ENCODE measurements at places on chromosomes 12 and 14.

- DNase-seq = peak; percentile 58
These were observed 50.9 kb downstream of the TRAF3 start for GRCh38 chr14:102828151-102828550.

DNA sequence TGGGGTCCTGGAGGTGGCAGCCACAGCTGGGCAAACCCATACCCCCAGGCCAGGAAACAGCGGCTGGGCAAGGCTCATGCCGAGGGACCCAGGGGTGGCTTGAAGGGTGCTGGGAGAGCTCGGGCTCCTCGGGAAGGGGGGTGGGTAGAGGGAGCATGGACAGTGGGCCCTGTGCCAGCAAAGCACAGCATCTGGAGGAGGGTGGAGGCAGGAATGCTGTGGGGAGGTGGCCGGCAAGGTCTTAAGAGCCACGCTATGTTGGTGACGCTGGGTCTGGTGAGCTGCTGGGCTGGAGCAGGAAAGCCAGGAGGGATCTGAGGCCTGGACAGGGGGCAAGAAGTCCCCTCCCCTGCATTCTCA is 48.2 kb upstream of the DLK1 start:
- peak; percentile 38 for DNase-seq

DNA sequence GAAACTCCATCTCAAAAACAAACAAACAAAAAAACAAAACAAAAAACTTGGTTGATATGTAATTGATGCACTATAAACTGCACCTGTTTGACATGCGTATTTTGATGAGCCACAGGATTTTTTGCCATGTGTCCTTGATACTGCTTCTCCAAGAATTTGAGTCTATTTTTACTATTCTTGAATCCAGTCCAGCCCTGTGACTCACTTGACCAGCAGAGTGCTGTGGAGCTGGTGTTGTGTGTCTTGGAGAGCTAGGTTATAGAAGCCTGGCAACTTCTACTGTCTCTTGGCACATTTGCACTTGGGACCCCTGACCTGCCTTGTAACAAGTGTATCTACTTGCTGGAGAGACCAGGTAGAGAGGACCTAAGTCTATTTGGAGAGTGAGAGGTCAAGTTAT is 52.0 kb downstream of the KLRG1 start:
- no peak for DNase-seq

GRCh38 chr14:100610511-100611217 is 23.4 kb upstream of the BEGAIN start:
- no peak for DNase-seq

- DNase-seq = peak; percentile 70
These were observed at the start of gene SYNE3 for GRCh38 chr14:95516554-95517181. TSS of gene SYNE3 (minus strand) at chr14:95516650. CDS start at chr14:95475821, 40,829 bp downstream.

DNA sequence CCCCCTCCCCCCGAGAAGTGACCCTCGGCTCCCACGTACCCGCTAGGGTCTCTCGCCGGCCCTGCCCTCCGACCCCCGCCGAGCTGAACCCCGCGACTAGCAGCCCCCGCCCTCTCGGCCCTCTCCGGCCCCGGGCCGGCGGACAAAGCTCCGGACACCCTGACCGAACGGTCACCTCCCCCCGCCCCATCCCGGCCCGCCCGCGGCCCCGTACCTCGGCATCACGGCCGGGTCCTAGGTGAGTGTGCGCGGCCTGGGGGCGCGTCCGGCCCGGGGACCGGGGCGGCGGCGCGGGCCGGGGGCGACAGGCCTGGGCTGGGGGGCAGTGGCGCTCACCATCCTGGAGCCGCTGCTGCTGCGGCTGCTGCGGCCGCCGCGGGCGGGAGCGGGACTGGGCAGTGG is at the start of gene FIGNL2:
Gene FIGNL2 (minus strand): TSS at position 393 of the 402 bp plus-strand sequence. CDS start 26,305 bp downstream, outside the sequence.
- no peak for DNase-seq

- no peak for DNase-seq
These were observed 253.1 kb downstream of the CCDC91 start for GRCh38 chr12:28443337-28443736.

DNA sequence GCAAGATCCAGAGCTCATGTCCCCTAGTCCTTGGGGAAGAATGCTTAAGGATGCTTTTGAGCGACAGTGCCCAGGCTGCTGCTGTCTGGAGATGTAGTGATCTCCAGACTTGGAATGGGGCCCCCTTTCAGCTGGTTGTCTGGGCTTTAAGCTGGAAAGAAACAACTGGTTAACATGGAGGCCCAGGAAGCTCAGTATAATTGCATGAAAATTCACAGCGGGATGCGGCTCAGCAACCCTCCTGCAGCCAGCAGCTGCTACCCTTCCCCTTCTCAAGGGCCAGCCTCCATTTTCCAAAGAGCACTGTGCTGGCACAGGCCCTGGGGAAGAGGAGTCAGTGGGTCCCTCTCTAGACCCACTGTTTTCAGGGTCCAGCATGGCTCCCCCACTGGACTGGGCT is 26.3 kb downstream of the RAB35 start:
- no peak for DNase-seq

DNA sequence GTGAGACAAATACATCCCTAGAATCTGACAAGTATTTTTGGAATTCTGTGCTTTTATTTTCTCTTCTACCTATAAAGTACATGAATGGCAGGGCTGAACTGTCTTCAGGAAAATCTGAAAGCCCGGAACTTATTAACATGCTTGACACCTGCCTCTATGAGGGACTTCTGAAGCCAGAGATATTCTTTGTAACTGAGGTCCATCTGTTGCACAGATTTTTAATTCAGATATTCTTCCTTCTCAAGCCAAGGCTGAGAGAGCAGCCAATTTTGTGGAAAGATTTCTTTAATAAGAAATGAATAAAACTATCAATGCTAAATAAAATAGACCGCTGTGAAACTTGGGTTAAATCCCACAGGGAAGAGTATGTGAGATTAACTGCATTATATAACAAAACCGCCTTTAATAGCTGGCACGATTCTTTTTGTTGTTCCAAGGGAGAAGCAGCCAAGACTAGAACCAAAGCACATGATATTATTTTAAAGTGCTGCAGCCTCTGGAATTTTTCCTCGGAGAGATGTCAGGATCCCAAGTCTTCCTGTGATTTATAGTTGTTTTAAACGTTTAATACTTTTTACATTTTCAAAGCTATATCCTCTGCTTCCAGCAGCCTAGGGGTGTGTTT is 148.9 kb downstream of the CRADD start:
- no peak for DNase-seq

- DNase-seq = no peak
These were observed 375 bp downstream of the AJUBA start for GRCh38 chr14:22981876-22982476.

DNA sequence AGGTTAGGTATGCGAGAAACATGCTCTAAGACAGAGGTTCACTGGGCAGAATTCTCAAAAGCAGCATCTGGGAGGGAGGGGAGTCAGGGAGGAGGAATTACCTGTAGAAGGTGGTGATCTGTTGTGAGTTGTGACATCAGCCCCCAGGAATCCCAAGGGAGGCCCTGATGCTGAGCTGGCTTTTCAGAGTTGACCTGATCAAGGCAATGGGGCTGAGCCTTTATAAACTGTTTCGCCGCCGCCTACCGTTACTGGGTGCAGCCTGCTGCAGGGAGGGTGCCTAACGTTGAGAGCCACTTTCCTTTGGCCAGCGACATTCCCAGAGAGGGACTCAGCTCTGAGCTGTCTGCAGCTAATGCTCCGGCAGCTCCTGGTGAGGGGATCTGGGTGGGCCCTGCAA is 257.9 kb upstream of the TMEM132C start:
- DNase-seq = no peak

GRCh38 chr12:106446419-106447092 is 89.0 kb downstream of the POLR3B start:
- no peak for DNase-seq

GRCh38 chr12:77343291-77343690 is 277.9 kb upstream of the E2F7 start:
- no peak for DNase-seq

- DNase-seq = no peak
These were observed 25.5 kb upstream of the TXNRD1 start for GRCh38 chr12:104189915-104190555.

- DNase-seq = peak; percentile 94
These were observed 11.0 kb downstream of the PDE1B start for GRCh38 chr12:54560374-54560858.

DNA sequence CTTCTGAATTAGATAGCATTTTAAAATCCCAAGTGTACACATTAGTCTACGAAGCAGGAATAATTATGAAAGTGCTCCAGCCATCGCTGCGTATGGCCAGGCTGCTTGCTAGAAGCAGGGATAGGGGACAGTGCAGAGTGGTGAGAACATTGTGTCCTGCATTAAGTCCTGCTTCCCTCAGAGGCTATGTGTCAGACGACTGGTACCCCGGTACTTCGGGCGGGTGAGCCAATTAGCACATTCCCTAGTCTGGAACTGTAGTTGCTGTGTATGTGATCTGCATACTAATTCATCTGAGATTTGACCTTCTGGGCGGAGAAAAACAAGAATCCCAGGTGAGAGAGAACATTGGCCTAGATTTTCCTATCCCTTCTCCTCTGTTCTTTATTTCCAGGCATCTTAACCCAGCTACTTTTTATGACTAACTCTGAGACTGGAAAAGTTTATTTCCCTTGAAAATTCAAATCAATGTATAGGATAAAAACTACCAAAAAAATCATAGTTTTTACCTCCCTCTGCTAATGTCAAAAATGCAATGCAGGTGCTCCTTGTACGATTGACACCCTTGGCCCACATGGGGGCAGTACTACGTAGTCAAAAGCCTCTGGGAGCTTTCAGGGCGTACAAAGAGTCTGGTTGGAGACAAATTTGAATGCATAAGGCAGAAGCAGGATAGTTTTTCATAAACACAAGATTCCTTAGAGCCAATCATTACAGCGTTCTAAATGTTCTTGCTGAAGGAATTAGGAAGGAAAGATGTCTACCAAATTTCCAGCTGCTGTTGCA is 764.3 kb downstream of the NOVA1 start:
- peak; percentile 32 for DNase-seq

Measured in hematopoietic multipotent progenitor cell treated with erythropoietin and hydrocortisone succinate and interleukin-3 and kit ligand, for 6 days (in vitro differentiated cells).